ENCODE measurements at places on chromosomes 12 and 14.

- DNase-seq: no peak
Measured at GRCh38 chr12:131493068-131493826, 217.6 kb upstream of the SFSWAP start.

- DNase-seq: no peak
Measured at GRCh38 chr14:21023817-21024584, 860 bp downstream of the NDRG2 start.

GRCh38 chr12:107397890-107398500, 287.6 kb upstream of the PWP1 start:
- DNase-seq: no peak

GRCh38 chr12:67940780-67941243, 48.4 kb upstream of the IFNG-AS1 start:
- no peak for DNase-seq

DNA sequence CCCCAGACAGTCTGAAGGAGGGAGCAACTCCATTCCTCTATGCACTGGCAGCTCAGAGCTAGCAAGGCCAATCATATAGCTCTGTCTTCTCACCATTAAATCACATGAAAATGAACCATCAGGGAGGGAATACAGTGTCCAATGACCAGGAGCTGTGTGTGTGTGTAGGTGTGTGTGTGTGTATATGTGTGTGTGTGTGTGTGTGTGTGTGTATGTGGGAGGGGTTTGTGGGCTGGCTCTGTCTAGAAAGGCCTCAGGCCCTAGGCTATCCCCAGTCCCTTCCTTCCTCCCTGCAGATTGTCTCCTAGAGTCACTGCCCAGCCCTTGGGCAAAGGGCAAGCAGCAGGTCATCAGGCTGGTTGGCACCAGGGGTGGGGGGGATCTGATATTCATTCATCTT, 5.7 kb upstream of the SUSD6 start:
- DNase-seq: no peak

- no peak for DNase-seq
Measured at GRCh38 chr14:22814941-22815713, at the start of gene SLC7A7. SLC7A7 (minus strand) TSS chr14:22815435; CDS start chr14:22813398, 2,037 bp downstream.

- DNase-seq: no peak
Measured at GRCh38 chr12:68397566-68398158, 65.5 kb upstream of the MDM1 start.

GRCh38 chr14:93073910-93074769, 41.6 kb downstream of the ITPK1 start:
- no peak for DNase-seq
